ENCODE measurements at places on chromosomes 5 and 9.
A peak's percentile ranks its signal among the peaks of the same experiment; 100 is the strongest.

DNA sequence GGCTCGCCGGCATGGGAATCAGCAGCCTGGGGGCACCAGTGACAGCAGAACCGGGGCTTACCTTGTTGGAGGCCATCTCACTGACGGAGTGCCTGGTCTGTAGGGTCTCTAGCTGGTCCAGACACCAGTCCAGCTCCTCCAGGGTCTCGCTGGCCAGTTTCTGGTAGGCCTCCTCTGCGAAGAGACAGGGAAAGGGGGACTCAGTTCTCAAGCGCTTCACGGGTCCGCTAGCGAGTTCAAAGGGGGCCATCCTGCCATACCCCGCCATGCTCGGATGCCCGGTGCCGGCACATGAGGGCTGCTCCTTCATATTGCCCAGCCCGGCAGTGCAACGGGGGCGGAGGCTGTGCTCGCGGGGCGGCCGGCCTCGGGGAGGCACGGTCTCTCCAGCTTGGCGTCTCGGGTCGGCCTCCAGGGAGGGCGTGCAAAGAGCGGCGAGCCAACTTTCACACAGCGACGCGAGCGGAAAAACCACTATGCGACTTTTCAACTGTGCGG is 456.0 kb downstream of the RAB3C start:
- no peak for DNase-seq

GRCh38 chr5:26003966-26004365 is 1034.4 kb downstream of the CDH9 start:
- DNase-seq, result no peak

- DNase-seq, result no peak
These were observed 30.1 kb downstream of the GALNT10 start for GRCh38 chr5:154220625-154221024.

- DNase-seq, result no peak
These were observed 49.0 kb upstream of the KDM4C start for GRCh38 chr9:6708732-6709131.

- no peak for DNase-seq
These were observed 1005.0 kb upstream of the CDH10 start for GRCh38 chr5:25649628-25650265.

GRCh38 chr9:9998491-9999287 is 614.1 kb downstream of the PTPRD start:
- no peak for DNase-seq

DNA sequence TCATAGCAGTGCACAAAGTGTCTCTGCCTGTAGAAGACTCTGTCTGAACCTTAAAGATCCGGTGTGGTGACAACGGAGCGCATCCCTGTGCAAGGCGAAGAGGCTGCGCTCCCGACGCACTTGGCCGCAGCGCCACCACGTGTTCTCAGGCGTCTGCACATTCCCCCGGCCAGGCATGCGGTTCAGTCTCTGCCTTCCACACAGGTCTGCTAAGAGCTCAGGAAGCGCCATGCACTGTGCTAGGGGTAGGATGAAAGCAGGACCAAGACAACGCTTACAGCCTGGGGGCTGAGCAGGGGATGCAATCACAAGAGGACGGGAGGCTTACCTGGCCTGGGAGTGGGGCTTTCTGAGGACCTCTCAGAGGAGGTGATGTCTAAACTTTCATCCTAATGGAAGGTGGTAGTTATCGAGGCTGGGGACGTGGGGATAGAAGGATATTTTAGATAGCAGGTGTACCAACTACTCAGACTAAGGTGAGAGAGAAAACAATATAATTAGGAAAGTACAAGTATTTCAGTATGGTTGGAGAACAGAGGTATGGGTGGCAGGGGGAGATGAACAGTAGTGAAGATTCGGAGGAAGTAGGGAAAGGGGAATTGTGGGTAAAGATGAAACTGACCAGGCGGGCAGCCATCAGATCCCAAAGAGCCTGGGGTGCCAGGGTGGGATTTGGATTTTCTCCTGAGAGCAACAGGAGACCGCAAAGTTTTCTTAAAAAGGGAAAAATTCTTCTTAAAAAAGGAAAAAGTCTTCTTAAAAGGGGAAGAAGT is 13.3 kb downstream of the CAPSL start:
- DNase-seq, result peak; percentile 40

DNA sequence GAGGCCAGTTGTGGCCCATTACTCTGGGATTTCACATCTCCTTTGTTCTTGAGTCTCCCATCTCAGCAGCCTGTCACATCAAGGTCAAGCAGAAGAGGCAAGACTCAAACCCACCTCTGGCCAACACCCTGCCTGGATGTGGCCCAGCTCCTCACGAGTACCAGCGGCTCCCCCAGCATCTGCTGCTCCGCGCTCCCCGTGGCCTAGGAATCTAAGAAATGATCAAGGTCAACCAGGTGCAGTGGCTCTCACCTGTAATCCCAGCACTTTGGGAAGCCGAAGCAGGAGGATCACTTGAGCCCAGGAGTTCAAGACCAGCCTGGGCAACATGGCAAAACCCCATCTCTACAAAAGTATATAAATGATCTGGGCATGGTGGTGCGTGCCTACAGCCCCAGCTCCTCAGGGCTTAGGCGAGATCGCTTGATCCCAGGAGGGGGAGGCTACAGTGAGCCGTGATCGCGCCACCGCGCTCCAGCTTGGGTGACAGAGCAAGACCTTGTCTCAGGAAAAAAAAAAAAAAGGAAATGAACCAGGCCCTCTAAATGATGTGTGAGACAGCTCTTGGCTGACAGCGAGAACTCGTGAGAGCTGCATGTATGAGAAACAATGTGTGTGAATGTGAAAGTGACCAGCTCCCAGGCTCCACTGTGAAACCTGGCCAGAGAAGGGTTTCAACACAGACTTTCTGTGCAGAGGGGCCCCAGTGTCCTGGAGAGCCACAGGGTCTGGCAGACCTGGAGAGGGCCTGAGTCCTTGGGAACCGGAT is 61.6 kb upstream of the ANGPTL2 start:
- no peak for DNase-seq

- DNase-seq, result peak; percentile 79
These were observed 19.7 kb downstream of the MYO10 start for GRCh38 chr5:16916262-16916878.

- DNase-seq, result no peak
These were observed 1511.2 kb upstream of the CDH9 start for GRCh38 chr5:28549588-28549987.

GRCh38 chr5:160199410-160199911 is 29.8 kb upstream of the FABP6 start:
- DNase-seq, result no peak

DNA sequence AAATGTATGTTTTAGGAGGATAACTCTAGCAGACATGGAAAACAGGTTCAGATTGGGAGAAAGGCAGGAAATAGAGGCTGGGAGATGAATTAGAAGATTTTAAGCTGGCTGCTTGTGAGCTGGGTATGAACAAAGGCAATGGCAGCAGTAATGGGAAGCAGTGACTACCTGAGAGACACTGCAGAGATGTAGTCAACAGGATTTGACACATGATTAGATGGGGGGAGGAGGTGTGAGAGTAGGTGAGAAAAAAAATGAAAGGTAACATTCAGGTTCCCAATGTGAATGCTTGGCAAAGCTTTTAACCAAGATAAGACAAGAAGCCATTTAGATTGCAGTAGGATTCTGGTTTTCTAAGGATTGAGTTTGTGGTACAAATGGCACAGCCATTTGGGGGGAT is 22.8 kb upstream of the IFNE start:
- DNase-seq, result no peak

GRCh38 chr9:116202219-116202912 is 48.8 kb downstream of the PAPPA start:
- no peak for DNase-seq

GRCh38 chr9:34123682-34124081 is 2.8 kb downstream of the DCAF12 start:
- DNase-seq, result no peak

DNA sequence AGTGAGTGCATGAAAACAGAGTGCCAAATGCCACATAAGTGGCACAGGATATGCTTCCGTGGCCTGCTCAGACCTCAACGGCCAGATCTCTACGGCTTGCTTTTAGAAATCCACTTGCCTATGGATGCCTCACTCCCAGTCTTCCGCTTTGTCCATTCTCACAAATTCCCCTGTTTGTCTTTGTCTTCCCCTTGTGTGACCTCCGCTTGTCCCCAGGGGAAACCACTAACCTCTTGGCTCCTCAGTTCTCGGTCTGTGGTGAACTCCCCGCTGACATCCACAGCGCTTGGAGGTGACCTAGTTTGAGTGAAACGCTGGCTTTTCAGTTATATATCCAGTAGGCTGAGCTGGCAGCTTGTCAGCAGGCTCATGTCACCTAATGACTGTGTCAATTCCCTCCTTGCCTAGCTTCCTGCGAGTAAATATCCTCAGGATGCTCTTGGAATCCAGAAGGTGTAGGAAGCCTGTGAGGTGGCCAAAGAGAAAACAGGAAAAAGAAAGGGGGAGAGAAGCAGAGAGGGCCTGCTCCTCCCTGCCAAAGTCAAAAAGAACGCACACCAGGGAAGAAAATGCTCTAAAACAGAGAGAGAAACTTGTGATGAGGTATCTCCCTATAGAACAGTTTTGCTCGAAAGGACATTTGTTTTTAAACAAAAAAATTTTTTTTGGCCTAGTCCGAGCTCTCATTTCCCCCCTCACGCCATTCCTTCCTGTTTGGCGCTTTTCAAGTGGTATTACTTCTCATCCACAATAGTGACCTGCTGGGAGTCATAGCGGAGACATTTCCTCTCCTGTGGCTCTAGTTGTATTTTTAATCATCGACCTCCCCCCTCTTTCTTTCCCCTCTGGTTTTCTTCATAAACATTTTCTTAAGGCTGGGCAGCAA is 101.6 kb upstream of the SPRY4 start:
- no peak for DNase-seq

DNA sequence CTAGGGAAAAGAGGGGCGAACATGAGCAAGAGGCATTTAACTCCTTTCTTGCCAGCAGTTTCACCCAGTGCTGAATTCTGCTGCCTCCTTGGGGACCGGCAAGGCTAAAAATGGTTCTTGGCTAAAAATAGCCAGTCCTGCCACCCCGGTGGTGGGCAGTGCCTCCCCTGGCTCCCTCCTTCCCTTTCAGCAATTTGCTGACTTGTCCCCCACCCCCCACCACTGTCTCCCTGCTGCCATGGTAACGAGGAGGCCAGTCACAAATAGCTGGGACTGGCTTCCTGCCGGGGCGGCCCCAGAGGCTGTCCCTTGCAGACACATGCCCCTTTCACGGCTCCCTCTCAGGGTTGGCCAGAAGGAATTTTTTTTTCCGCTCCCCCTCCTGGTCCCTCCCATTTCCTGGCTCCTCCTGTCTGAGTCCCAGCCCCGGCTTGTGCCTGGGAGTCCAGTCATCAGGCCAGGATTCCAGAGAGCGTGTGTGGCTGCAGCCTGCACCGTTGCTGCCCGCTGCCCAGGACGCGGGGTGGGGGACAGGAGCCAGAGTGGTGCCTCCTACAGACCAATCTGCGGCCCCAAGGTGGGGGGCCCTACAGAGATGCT is 130.3 kb downstream of the RGS3 start:
- DNase-seq, result peak; percentile 98

DNA sequence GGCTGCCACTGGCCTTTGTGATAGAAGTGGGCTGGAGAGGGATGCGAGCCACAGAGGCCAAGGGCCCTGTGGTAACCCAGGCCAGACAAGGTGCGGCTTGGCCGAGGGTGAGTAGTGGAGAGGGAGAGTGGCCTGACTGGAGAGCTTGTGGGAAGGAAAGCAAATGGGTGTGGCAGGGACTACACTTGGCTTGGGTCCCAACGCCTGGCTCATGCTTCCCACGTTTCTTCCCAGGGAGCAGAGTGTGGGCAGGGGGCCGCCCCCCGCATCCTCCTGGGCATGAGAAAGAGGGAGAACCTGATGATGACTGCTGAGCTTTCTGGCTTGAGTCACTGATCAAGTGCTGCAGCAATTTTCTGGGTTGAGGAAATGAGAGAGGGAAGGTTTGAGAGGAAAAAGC is 95.7 kb downstream of the ANKH start:
- peak; percentile 14 for DNase-seq

GRCh38 chr5:141945511-141946051 is 12.4 kb downstream of the PCDH12 start:
- no peak for DNase-seq

GRCh38 chr5:66213533-66213932 is 69.4 kb downstream of the SREK1 start:
- no peak for DNase-seq

- no peak for DNase-seq
These were observed at the start of gene CDH6 for GRCh38 chr5:31193591-31194467. TSS of gene CDH6 (plus strand) at chr5:31193686. CDS start at chr5:31267474, 73,788 bp downstream.

DNA sequence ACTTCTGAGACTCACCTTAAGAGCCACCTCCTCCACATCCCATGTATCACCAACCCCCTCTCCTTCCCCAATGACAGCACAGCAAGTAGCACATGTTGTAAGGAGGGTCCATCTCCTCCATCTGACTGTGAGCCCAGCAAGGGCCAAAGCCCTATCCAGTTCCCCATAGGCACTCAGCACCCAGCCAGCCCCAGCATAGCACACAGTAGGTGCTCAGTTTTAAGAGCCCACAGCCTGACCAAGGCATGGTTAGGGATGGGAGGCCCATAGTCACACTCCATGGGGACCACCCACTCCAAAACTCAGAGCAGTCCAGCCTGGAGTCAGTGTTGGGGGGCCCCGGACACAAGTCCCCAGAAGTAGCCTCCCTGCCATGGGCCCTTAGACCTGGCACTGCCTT is 205.7 kb downstream of the CDK5RAP2 start:
- DNase-seq, result no peak

GRCh38 chr5:95916687-95917085 is 45.0 kb downstream of the ELL2 start:
- no peak for DNase-seq

- no peak for DNase-seq
These were observed 19.6 kb downstream of the CRB2 start for GRCh38 chr9:123375469-123376132.

DNA sequence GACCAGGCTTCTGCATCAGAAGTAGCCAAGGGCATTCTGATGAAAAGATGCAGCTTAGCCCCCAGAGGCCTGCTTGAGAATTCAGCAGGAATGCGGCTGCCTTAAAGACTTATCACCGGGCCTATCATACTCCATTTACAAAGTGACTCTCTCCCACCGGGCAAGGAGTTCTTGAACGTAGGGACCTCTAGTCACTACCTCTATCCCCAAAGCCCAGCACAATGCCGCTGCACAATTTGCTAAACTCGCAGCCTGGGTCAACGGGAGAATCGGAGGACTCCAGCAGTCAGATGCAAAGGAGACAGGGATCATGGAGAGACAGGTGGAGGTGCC is 661 bp downstream of the PDCL start:
- DNase-seq, result no peak

DNA sequence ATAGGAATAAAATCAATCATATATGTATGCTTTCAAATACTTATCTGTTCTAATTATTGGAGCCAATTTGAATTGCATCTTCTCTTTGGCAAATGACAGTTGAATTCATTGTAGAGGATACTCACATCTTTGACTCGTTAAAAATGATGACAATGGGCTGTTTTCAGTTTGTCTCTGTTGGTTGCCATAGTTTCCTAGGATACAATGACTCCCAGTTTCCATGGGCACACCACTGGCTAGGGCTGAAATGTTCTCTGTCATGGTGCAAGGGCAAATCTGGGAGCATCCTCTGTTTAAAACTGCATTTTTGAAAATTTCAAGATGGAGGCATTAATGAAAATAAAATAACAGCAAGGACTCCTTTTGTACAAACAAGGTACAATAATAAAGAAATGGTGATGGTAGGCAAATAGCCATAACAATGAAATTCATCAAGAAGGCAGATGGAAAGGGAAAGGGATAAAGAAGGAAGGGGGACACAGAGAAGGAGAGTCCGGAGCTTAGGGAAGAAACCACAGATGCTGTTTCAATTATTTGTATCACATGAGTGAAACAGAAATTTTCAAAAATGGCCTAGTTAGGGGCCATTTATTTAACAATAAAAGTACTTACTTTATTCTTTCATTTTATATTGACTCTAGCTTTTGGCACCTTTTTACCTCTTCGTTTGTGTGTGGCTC is 378.8 kb upstream of the SEMA6A start:
- no peak for DNase-seq

- DNase-seq, result no peak
These were observed 296.2 kb upstream of the EDIL3 start for GRCh38 chr5:84680908-84681307.
